ENCODE measurements at places on chromosomes 16 and 17. TPM values are rescaled to one million over a fixed set of nuclear protein-coding genes. Genes with fewer than 3 reads are reported as not detected.

PPL gene
- 42.5 TPM for total RNA-seq

PSMC3IP gene
- 25.2 TPM for total RNA-seq

DNAI2 gene
- total RNA-seq = not detected

GRCh38 chr16:19386525-19386924 is 31.2 kb upstream of the TMC5 start:
- no peak for DNase-seq

DNA sequence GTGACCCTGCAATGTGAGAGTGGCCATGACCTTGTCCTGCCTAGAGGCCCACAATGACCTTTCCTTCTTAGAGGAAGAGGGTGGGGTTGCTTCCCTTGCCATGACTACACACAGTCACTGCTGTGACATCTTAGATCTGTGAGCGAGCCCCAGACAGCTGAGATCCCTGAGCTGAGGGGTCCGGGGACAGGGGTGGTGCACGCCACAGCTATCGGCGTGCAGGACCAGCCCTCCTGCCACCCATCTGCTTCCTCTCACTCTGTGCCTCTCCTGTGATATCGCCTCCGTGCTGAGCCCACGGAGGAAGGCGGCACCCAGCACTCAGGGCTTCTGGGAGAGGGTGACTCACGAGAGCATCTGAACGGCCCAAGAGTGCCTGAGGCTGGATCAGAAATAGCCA is 35.2 kb downstream of the KIAA0513 start:
- DNase-seq = no peak

DNA sequence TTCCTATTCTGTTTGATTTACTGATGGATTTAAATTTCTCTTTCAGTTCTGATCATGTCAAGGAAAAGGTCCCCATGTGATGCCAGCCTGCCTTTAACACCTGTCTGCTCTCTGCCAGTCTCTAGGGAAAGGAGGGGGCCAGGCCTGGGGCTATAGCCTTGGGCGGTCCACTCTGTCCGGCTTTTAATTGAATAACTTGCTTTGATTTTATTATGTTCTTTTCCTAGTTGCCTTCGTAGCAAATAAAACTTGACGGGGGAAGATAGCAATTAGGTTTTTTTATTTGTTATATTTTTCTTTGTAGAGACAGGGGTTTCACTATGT is 47.6 kb downstream of the ABAT start:
- DNase-seq = no peak

- no peak for DNase-seq
Observed at GRCh38 chr17:2178798-2179501, 124.0 kb downstream of the HIC1 start.

DNA sequence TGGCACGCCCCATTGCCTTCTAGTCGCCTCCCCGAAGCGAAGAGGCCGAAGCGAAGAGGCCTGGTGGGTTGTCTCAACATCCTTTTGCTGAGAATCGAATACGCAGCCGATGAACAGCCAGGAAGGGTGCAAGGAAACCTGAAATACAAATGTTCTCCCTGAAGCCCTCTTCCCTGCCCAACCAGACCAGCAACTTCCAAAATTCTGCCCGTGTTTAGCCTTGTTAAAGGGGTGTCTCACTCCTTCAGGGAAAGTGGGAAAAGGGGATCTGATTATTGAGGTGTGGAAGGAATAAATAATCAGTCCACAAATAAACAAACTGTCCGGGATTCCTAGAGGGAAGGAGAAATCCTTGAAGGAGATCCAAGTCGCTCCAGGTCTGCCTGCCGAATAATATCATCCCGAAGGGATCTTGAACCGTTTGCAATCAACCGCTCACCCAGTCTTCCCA is 1.4 kb upstream of the FOXC2 start:
- no peak for DNase-seq

GRCh38 chr17:63476854-63477479 is at the start of gene ACE:
Gene ACE (plus strand): TSS chr17:63477061. CDS start chr17:63477095, 34 bp downstream.
- no peak for DNase-seq

DNA sequence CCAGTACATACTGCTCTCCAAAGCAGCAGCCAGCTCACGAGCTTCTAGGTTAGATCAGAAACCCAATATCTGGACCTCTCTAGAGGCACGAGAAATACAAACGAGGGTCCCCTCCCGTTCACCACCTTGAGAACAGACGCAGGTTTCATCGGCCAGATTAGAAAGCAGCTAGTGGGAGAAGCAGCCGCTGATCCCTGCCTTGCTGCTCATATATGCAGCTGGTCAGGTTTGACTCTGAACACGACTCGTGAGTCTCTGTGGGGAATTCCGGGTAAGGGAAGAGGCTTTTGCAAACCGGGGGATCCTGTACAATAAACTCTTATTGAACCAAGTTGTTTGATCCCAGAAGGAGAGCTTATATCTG is 1.6 kb downstream of the VAT1L start:
- DNase-seq = no peak

DNA sequence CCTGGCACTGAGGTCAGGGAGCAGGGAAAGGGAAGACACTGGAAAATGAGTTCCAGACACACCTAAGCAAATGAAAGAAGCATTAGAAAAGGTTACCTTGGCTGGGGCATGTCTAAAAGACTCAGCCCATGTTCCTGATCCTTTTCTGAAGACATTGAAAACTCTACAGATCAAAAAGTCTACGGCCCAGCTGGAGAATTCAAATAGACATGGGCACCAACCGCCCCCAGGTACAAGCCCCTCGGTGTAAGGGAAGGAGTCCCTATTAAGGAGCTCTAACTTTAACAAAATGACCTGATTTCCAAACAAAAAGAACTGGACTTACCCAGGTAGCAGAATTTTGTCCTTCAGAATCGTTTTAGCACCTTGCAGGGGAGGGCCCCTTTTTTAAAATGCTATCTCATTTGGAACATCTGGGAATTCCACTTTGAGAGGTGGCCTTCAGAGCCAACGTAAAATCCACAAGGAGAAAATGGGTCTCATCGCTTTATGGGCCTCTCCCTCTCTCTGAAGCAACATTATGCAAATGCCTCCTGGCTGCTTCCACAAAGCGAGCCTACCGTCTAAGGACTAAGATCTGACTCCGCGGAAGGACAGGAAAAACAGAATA is 43.6 kb upstream of the RBFOX3 start:
- DNase-seq = no peak

DNA sequence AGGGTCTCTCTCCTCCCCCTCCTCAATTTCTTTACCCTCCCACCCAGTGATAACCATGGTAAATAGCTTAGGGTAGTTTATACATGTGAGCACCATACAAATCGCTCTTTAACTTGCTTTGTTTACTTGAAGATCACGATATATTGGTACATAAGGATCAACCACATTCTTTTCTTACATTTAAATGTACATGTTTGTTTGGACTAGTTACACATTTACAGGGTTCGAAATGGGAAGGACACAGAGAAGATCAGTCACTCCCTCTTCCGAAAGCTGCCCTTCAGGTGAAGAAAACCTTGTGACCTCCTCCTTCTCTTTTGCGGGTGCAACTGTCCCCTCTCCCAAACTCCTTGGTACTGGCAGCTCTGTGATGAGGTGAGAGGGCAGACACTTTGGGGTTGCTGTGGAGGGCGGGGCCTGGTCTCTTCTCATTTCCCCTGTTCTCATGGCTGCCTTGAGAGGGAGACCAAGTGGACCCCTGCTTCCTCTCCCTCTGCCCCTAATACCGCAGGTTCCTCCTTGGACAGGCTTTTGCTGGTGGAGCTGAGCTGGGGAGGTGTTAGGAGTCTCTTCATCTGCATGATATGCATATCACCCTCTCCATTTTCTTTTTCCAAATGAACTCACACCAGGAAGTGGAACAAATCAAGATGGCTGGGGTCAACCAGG is 4.7 kb upstream of the PIK3R6 start:
- DNase-seq = no peak

DNA sequence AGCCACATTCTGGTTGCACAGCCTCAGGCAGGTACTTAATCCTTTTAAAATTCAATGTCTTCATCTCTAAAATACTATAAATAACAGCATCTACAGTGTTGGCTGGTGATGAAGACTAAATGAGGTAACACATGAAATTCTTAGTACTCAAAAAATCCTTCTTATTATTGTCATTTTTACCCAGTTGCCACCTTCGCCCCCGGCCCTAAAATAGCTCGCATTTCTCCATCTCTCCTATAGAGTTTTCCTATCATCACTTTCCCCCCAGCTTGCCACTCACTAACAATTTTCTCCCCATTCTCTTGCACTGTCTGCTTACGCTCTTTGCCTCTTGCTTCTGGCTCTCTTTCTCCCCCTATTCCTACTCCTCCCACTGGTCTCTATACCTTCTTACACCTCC is 59.9 kb upstream of the MARCHF10 start:
- DNase-seq = no peak

- DNase-seq = peak; percentile 37
Observed at GRCh38 chr16:50185005-50185505, 31.9 kb downstream of the TENT4B start.

GRCh38 chr16:60329108-60329507 is 1595.0 kb upstream of the GOT2 start:
- DNase-seq = peak; percentile 67
